ENCODE measurements at places on chromosomes 5 and 9.

DNA sequence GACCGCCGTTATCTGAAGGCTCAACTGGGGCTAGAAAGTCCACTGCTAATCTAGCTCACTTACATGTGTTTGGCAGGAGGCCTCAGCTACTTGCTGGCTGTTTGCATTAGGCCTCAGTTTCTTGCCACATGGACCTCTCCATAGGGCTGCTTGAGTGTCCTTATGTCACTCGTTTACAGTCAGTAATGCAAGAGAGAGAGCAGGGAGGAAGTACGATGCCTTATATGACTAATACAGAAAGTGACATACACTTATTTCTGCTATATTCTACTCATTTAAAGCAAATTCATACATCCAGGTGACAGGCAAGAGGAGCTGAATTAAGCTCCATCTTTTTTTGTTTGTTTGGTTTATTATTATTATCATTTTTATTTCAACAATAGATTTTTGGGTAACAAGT, 179.6 kb downstream of the LURAP1L start:
- no peak for DNase-seq

- DNase-seq: no peak
Measured at GRCh38 chr5:31161781-31162181, 31.7 kb upstream of the CDH6 start.

DNA sequence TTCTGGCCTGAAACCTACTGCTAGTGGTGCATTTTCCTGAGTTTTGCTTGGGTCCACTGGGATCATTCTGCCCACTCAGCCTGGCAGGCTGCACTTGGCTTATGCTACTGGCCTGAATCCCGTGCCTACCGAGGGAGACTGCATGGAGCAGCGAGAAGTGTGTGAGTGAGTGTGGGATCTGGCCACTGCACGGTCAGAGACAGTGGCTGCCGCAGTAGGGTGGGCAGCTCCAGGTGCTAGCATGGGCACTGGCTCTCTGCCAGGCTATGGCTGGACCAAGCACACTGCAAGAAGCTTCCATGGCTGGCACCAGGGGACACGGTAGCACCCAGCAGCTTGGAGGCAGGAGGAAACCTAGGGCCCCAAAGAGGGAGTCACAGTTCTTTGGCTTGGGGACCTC, 1058.7 kb upstream of the ACO1 start:
- DNase-seq: no peak

DNA sequence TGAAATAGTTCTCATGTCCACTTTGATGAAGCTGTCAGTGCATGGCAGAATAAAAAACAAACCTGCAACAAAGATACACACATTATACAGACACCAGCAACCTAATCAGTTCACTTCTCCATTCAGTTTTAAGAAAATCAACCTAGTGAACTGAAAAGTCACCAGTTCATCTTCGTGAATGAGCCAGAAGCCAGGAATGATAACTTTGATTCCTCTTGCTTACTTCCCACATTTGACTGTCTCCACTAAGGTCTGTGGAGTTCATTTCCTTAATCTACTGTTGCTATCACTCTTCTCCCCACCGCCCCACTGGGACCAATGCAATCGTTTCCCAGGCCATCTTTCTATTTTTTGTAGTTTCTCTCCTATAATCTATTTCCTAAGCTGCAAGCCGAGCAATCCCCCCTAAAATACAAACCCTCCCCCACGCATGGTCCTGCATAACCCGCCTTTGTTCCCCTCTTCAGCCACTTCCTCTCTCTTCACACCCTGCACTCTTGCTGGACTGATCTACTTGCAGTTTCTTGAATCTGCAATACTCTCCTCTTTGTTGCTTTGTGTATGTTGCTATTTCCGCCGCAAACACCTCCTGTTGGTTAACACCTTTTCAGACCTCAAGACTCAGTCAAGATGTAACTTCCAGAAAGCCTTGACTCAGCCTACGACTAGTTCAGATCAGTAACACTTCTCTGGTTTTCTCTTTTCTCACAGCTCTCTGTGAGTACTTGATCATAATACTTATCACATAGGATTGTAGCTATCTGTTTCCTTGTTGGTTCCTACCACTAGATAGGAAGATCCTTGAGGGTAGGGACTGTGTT, 16.6 kb downstream of the STOM start:
- peak; percentile 75 for DNase-seq

DNA sequence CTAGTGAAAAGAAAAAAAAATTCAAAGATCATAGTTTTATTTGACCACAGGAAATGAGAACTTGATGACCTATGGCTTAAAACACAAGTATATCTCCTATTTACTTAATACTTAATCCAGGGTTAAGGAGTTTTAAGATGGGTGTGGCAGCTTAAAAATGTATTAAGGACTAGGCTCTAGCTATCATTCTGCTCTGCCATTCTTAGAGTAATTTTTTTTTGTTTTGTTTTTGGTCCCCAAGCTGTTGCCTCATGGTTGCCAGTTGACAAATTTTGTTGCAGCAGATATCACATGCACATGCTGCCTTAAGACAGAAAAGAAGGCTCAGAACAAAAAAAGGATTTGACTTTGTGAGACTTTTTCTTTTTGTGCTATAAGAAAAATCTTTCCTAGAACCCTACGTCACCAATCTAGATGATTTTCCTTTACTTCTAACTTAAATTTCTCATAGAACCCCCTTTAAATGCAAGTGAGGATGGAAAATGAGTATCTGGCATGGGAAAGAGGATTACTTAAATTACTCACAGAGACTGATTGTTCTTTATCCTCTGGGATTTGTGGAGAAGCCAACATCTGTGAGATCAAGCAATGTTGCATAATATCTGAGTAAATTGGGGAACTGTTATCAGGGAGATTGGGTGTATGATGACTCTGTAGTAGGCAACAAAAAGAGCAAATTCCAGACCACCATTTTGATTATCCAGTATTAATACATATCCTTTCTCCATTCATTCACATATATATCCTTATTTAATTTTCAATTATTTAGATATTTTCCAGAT, 364.7 kb upstream of the CD180 start:
- DNase-seq: no peak

DNA sequence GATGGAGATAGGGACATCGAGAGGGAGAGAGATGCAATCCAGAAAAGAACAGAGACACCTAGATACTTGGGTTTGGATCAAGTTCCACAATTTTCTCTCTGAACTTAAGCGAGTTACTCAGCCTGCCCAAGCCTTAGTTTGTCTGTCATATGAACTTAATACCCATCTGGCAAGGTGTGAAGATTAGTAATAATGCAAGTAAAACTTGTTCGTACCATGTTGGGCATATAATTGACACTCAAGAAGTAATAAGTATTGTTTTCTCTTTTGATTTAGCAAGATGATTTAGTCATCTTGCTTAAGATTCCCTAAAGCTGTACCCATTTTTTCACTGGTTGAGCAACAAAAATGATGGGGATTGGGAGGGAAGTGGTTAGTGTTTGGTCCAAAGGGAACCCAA, 7.5 kb downstream of the RABGAP1 start:
- no peak for DNase-seq

DNA sequence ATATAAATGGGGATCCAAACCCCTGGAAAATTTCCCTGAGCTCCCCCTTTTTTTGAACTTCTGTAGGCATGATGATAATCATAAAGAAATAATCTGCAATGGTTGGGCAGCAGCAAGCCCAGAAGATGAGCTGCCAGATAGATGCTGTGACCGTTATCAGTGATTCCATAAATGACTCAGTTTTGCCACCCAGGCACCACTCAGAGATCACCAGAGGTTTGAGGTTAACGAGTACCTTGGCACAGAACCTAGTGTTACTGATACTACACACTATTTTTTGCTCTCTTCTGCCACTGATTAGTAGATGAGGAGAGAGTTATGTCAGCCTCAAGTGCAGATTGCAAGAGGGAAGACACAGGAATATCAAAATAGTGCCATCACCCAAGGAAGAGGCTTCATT, 199.3 kb upstream of the PTGER4 start:
- no peak for DNase-seq

GRCh38 chr5:163760498-163760897, 255.1 kb downstream of the MAT2B start:
- DNase-seq: no peak

Data from central memory CD4-positive, alpha-beta T cell (primary cell).